Activated T-cell treated with anti-CD3 and anti-CD28 coated beads for 24 hours (primary cell): ENCODE measurements at places on chromosomes 13 and 19.

GRCh38 chr13:73954808-73955207, 179.4 kb downstream of the KLF12 start:
- no peak for DNase-seq

DNA sequence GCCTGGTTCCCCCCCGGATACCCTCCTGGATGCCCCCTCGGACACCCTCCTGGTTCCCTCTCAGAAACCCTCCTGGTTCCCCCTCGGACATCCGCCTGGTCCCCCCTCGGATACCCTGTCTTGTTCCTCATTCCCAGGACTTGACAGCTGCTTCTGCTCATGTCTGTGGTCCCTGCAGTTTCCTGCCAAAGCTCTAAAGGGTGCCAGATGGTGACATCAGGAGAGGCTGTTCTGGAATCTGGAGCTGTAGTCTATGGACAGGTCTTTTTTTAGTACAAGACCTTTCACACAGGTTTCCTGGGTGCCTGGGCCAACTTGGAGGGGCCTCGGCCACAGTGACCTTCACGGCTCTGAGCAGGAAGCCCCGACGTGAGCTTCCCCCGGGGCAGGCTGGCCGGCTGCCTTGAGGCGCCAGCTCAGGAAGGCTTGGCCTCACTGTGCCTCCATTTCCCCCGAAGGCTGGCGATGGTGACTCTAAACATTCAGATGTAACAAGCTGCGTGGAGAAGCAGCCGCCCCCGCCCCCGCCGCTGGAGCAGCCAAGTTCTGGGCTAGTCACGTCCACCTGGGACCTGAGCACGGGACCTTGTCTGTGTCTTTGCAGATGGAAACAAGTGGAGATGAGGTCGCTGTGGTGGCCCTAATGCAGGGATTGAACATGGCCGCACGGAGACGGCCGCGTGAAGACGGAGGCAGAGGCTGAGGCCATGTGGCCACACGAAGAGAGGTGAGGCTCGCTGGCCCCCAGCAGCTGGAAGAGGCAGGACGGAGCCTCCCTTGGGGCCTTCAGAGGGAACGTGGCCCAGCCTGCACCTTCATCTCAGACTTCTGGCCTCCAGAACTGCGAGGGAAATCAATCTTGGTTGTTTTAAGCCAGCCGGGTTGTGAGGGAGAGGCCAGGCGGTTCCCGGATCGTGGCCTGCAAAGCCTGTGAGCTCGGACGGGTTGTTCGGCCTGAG, 12.7 kb downstream of the SGTA start:
- no peak for DNase-seq

- DNase-seq: no peak
Observed at GRCh38 chr19:13727798-13728197, 36.5 kb upstream of the MRI1 start.

- no peak for DNase-seq
Observed at GRCh38 chr13:101115762-101116171, 300.5 kb downstream of the NALCN start.

DNA sequence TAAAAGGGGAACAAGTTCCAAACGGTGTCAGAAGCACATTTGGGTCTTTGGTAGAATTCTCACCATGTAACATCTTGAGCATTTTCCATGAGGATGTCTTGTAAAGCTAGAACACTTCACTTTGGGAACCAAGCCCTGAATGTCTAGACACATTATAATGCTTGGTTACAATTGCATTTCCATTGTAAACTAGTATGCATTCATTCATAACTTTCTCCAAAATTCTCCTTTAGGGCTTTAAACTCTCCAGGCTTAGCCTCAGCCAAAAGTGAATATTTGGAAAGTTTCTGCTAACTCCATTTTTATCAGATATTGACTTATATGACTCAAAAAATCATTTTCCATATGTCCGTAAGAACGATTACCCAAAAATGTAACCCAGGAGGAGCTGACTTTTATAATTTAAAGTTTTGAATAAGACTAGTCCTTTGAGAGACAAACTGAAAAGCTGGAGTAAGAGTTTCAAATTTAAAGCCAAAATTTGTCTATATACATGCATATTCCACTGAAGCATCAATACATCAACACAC, 1170.4 kb downstream of the EFNB2 start:
- no peak for DNase-seq

DNA sequence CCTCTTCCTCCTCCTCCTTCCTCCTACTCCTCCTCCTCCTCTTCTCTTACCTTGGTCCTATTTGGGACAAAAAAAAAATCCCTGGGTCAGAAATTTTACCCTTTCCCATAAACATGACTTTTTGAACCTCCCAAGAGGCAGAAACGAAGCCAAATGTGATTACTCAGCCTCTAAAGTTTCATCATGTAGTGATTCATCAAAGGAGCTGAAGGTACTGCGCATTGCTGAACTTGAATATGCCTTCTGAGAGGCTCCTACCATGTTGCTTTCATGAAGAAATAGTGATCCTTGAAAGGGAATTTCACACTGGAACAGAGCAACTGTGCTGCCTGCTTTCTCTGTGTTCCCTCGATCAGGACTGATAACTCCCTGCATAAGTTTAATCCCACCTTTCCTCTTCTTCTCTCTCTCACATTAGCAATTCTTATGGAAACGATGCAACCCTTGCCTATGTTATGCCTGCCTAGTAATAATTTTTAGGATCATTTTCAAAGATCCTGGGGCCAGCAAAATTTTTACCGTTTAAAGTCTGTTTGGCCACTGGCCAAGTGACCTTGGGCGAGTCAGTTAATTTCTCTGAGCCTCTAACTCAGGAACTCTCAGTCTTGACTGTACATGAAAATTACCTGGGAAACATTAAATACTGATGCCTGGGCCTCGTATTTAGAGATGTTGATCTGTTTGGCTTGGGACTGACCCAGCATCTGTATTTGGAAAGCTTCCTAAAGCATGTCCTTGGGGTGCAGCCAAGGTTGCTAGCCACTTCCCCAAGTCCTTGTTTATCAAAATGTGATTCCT, 149.5 kb downstream of the DCT start:
- DNase-seq: no peak

DNA sequence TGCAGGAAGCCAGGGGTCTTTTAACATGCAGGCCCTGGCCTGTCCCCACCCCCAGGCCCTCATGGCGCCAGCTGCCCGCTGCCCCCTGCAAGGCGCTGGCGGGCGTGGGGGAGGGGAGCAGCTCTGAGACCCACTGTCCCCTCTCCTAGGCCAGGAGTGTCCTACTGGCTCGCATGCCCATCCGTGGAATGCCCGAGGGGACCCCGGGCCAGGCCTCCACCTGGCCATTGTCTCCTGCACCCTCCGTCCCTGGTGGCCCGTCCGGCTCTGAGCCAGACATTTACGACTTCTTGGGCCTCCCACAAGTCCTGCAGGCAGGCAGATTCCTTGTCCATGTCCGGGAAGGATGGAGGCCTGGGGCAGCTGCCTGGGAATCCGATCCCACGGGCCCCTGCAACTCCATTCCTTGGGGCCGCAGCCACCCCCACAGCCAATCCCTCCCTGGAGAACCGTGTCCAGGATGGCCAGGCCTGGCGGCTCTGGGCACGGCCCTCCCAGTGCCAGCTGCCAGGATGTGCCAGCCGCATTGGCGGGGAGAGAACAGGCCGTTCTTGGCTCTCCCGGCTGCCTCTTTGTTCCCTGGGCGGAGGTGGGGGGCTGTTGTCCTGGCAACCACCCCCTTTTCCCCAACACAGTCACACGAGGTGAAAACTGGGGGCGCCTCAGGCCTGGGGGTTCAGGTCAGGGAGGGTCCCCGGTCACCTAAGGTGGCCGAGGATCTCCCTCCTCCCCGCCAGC, 10.5 kb upstream of the PLIN3 start:
- no peak for DNase-seq

- DNase-seq: no peak
Observed at GRCh38 chr13:66207610-66208009, 1022.5 kb downstream of the PCDH9 start.

GRCh38 chr13:50682966-50683365, 160.5 kb downstream of the DLEU7 start:
- DNase-seq: no peak

- DNase-seq: no peak
Observed at GRCh38 chr13:25170554-25171111, 1.5 kb downstream of the AMER2 start.

DNA sequence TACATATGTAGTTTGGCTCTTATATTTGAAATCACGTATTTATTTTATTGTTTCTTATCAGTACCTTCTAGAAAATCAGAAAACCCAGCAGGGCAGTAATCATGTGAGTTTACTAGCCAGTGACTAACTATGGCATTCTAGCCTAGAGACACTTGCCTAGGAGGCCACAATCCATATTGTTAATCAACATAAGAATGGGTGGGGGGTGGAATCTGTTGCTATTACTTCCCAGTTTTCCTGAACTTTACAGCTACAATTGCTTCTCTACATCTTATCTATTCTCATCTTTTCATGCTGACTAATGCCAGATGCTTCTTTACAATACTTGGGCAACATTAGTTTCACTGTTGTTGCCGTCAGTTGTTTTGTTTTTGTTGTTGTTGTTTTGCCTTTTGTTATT, 18.7 kb upstream of the ATXN8OS start:
- no peak for DNase-seq

DNA sequence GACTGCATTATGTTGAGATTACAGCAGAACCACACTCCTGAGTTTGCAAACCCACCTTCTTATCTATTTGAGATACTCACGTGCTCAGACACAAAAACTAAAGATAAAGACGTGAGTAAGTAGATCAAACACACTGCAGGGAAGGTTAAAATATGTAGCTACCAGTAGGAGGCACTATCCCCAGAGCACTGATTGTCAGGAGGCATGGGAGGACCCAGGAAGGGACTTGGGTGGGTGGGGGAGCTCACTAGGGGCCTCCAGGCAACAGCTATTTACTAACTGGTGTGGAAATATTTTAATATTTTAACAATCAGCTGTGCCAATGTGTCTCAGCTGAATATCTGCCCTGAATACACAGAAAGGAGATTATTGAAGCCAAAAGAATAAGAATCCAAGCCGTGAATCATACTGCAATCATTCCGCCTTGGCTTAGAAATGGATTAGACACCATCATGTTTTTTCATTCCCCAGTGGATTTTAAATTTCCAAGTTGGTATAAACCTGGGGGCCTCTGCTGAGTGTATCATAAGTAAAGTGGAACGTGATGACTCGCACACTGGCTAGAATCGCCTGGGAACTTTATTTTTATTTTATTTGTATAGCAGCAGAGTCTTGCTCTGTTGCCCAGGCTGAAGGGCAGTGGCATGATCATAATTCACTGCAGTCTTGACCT, 73.2 kb upstream of the CACNA1A start:
- no peak for DNase-seq

GRCh38 chr19:10968527-10969135, 7.8 kb downstream of the SMARCA4 start:
- DNase-seq: no peak

- DNase-seq: no peak
Observed at GRCh38 chr13:76293751-76294150, 592.5 kb downstream of the KCTD12 start.

DNA sequence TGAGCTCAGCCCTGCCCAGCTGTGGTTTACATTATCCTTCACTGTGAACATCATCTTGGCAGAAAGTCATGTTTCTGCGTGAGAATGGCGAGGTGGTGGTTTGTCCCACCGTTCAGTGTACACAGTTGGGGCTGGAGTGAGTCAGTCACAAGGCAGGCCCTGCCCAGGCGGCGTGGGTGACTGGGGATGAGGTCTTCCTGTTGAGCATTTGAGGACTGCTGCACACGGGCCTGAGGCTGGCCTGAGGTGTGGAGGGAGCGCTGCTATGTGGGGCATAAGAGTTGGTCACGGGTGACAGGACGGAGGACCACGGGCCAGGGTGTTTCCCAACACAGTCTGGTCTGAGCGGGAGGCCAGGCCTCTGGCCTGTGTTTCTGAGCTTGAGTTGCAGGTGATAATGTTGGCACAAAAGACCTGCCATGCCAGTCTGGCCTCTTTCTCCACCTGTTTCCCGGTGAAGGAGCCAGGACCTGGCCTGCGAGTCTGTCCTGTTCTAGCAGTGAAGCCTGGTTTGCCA, 13.4 kb upstream of the C19orf33 start:
- no peak for DNase-seq

GRCh38 chr13:97885641-97886040, 67.8 kb upstream of the IPO5 start:
- no peak for DNase-seq

DNA sequence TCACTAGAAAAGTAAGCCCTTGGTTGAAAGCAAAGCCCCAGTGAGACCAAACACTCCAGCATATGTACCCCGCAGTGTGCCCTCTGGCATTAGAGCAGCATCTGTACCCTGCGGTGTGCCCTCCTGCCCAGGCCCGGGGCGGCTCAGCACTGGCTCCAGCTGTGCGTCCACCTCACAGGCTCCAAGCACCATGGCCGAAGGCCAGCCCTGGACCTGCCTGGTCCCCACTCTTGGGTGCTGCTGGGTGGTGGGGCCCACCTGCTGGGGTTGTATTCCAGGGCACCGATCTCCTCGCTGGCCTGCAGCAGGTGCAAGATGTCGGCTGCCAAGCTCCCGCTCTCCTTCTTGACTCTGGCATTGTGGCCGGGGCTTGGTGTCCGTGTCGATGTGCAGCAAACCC, 230.2 kb downstream of the TUBA3C start:
- DNase-seq: no peak

DNA sequence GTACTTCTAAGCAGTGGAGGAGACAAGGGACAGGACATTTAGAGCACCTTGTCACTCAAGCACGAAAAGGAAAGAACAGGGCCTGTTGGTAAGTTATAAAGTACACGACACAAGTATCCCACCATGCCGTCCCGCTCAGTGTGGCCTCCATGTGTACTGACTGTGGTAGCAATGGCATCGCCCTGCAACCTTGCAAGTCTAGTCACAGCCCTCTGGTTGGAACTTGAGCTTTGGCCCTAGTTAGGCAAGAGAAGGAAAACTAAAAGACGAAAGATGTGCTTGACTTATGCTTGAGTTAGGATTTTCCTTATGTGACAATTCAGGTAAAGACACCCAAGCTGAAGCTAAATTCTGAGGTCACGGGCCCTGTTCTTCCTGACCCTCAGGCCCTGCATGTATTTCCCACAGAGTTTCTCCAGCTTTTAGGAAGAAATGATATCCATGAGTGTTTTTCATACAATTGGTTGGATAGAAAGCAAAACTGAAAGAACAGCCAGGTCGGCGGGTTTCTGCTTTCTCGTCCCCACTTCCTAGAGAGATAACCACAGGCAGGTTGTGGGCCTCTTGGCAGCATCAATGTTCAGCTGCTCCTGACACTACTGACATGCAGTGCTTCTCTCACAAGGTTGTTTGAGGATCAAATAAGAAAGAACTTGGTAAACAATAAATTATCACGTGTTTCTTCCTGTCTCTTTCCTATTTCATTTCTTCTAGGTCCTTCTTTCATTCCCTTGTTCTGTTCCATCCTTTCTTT, 216.2 kb downstream of the IRS2 start:
- peak; percentile 5 for DNase-seq

DNA sequence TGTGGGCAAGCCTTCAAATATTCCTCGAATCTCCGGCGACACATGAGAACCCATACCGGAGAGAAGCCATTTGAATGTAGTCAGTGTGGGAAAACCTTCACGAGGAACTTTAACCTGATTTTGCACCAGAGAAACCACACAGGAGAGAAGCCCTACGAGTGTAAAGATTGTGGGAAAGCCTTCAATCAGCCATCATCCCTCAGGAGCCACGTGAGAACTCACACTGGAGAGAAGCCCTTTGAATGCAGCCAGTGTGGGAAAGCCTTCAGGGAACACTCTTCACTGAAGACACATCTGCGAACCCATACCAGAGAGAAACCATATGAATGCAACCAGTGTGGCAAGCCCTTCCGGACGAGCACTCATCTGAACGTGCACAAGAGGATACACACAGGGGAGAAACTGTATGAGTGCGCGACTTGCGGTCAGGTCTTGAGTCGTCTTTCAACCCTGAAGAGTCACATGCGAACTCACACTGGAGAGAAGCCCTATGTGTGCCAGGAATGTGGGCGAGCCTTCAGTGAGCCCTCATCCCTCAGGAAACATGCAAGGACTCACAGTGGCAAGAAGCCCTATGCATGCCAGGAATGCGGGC, 28.8 kb downstream of the ZNF333 start:
- no peak for DNase-seq

GRCh38 chr13:114328034-114328433, 13.7 kb downstream of the CHAMP1 start:
- DNase-seq: no peak
